ENCODE measurements at places on chromosomes 3 and 15. TPM values are rescaled to one million over a fixed set of nuclear protein-coding genes. Genes with fewer than 3 reads are reported as not detected.
A peak's percentile ranks its signal among the peaks of the same experiment; 100 is the strongest.

Gene MST1R
- total RNA-seq, result 1.3 TPM

Gene AADACL2
- total RNA-seq, result not detected

Gene SLC28A1
- not detected for total RNA-seq

Gene RTP2
- total RNA-seq, result not detected

Gene TIGIT
- total RNA-seq, result 0.18 TPM

Gene TLR9
- not detected for total RNA-seq

Gene ACAN
- 3.3 TPM for total RNA-seq

Gene DLL4
- total RNA-seq, result 0.09 TPM

Gene CPN2
- total RNA-seq, result not detected

Gene STAC
- total RNA-seq, result 2.1 TPM

Gene ONECUT1
- total RNA-seq, result not detected

Gene TP63
- total RNA-seq, result 0.18 TPM

Gene SHF
- 1.9 TPM for total RNA-seq

Gene ZBBX
- 0.16 TPM for total RNA-seq

Gene GABPB1
- 31.9 TPM for total RNA-seq

Gene TM4SF1
- 299 TPM for total RNA-seq

- DNase-seq, result no peak
These were observed 7.4 kb upstream of the ANPEP start for GRCh38 chr15:89822026-89822425.

- no peak for DNase-seq
These were observed 11.6 kb upstream of the SLC6A20 start for GRCh38 chr3:45807681-45808540.

DNA sequence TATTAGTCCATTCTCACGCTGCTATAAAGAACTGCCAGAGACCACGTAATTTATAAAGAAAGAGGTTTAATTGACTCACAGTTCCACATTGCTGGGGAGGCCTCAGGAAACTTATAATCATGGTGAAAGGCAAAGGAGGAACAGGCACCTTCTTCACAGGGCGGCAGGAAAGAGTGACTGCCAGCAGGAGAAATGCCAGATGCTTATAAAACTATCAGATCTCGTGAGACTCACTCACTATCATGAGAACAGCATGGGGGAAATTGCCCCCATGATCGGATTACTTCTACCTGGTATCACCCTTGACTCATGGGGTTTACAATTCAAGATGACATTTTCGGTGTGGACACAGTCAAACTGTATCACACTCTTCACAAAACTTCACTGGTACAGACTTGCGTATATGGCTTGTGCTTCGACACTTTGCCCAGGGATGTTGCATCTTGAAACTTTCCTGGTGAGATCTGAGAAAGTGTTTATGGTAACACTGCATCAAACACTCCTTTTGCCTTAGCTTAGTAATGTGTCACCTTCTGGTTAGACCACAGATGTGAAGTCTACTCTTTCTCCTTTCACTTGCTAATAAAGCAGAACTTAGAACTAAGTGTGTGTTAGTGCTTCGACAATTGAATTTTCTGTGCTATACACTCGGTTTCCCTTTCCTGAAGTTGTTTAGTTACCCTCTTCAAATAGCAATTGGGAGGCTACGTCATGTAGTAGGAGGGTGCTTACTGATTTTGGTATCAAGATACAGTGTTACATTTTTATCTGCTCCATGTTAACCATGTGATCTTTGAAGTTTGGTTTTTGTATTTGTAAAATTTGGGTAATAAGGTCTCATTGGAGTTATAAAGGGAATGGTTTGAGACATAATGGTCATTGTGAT is 185.7 kb downstream of the LPP start:
- DNase-seq, result no peak

- DNase-seq, result peak; percentile 77
These were observed 9.5 kb downstream of the CHSY1 start for GRCh38 chr15:101242160-101242998.

DNA sequence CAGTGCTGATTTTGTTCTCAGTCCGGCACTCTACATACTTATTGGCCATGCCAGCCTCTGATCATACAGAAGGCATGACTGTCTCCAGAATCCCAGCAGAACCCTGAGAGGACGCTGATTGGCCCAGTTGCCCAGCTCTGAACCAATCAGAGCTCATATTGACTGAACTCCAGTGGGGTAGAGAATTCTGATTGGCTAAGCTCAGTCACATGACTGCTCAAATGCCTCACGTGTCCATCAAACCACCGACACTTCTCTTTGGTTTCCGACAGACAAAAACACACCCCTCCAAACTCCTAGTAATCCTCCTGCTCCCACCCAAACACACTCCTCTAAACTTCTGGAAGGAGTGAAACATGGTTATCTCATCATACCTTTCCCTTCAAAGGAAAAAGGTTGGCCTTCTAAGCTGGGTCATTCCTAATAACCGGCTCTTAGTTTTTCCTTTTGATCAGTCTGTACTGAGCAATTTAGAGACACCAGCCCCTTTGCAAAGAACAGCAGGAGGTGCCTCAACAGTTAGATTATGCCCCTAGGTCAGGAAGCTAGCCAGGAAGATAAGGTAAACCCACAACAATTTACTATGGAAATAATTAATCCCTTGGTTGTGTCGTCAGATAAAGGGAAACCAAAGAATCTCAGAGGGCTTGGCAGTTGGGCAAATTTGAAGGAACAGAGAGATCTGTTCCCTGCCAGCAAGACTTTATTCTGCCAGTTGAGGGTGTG is 187.8 kb downstream of the TLE3 start:
- no peak for DNase-seq

DNA sequence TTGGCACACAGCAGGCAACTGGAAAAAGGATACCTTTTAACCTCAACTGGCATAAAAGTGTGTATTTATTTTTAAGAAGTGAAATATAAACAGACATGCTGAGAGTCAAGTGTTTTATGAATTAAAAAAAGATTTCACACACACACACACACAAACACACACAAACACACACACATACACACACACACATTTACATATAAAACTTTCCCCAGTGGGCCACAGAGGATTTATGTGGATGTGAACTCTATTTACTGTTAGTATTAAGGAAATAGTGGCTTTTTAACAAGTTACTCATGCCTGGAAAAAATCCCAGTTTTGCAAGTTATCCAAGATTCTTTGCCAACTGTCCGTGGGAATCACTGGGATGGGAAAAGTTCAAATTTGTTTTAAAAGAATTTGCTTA is 725.9 kb upstream of the NR2F2 start:
- peak; percentile 98 for DNase-seq

DNA sequence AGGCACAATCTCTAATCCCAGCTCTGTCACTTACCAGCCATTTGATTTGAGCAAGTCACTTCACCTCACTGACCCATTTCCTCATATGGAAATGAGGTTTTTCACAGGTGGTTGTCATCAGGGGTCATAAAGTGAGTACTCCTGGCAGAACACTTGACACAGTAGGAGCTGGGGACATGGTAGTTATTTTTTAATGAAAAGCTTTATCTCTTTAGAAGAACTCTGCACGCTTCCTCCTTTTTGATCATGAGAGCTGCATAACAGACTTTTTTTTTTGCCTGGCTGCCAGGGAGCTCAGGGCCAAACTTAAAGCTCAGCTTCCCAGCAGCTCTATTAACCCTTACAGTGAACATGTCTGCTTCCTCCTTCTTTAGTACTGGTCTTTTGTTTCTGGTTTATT is 8.4 kb downstream of the VWA5B2 start:
- DNase-seq, result no peak

- no peak for DNase-seq
These were observed 480.1 kb upstream of the ZNF385D start for GRCh38 chr3:22231061-22231460.

- DNase-seq, result peak; percentile 21
These were observed 3.0 kb downstream of the TMEM207 start for GRCh38 chr3:190446573-190447279.

GRCh38 chr3:149089395-149089794 is 3.1 kb upstream of the HLTF start:
- no peak for DNase-seq

DNA sequence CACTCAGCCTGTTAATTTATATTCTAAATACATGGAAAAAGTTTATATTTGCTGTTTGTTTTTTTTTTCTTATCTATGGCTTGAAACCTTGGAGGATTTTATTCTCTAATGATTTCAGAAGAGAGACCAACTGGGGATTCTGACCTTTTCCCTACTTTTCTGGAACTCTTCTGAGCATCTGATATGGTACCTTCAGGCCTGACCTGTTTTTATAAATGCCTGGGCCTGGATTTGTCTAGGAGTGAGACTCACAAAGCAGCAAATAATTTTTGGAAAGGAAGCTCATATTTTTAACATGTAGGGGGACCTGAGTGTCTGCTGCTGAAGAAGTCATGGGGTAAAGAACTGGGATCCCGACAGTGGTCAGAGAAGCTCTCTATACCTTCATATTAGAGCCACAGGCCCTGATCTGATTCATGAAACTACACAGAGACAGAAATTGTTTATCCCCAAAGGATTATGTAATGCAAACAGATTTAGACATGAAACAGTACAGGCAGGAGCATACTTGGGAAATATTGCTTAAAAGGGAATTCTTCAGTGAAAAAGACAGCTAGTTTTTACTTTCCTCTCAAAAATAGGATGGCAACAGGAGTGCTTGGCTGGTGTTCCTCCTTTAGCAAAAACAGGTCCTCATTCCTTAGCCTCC is 15.9 kb downstream of the PPM1L start:
- DNase-seq, result no peak

DNA sequence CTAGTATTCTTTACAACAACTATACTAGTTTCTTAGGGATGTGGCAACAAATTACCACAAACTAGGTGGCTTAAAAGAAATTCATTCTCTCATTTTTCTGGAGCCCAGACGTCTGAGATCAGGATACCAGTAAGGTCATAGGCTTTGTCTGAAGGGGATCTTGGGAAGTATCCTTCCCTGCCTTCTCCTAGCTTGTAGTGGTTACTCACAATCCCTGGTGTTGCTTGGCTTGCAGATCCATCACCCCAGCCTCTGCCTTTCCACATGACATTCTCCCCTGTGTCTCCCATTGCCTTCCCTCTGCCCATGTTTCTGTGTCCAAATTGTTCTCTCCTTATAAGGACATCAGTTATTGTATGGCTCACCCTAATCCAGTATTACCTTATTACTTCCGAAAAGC is 24.3 kb upstream of the CLDN1 start:
- no peak for DNase-seq

DNA sequence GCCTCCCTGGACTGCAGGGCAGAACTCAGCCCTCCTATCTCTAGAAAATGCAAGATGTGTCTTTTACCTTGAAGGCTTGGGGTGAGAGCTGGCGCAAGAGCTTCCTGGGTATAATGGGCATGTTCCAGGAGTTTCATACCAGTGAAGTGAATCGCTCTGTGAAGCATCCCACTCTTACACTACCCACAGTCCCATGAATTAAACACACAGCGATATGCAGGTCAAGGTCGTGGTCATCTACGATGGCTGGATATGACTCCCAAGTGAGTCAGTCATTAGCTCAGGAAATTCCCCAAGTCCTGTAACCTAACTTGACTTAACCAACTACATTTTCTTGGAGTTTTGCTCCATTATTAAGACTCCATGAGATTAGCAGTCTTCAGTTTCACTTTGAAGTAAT is 439.7 kb downstream of the NTRK3 start:
- DNase-seq, result peak; percentile 96

- DNase-seq, result no peak
These were observed 53.3 kb downstream of the SLC7A14 start for GRCh38 chr3:170532573-170532972.

GRCh38 chr3:45868213-45868612 is 18.1 kb upstream of the CCR9 start:
- DNase-seq, result no peak

- no peak for DNase-seq
These were observed 17.2 kb upstream of the GREM1 start for GRCh38 chr15:32700501-32701150.

DNA sequence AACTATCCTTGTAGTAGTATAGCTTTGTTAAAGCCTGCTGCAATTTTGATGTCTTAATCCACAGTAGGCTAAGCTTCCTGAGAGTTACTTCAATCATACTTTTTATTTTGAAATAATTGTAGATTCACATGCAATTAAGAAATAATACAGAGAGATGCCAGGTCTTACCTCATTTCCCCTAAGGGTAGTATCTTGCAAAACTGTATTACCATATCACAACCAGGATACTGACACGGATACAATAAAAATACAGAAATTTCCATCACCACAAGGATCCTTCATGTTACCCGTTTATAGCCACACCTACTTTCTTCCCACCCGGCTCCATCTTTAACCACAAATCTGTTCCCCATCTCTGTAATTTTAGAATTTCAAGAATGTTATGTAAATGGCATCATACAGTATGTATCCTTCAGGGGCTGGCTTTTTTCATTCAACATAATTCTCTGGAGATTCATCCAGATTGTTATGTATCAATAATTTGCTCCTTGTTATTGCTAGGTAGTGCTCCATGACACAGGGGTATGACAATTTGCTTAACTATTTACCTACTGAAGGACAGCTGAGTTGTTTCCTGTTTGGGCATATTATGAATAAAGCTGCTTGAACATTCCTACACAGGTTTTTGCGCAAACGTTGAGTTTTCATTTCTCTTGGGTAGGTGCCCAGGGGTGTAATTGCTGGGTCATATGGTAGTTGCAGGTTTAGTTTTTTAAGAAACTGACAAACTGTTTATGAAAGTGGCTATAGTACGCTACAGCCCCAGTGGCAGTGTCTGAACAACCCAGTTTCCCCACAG is 21.6 kb downstream of the BDH1 start:
- DNase-seq, result peak; percentile 28

- DNase-seq, result no peak
These were observed 942.0 kb downstream of the ROBO1 start for GRCh38 chr3:78825858-78826215.

- peak; percentile 18 for DNase-seq
These were observed 17.7 kb downstream of the TM4SF18 start for GRCh38 chr3:149315694-149316093.

- DNase-seq, result no peak
These were observed 11.4 kb upstream of the OCA2 start for GRCh38 chr15:28110481-28110881.

- no peak for DNase-seq
These were observed 86.3 kb downstream of the GMPS start for GRCh38 chr3:155956508-155957411.

- no peak for DNase-seq
These were observed 36.1 kb downstream of the GOLGA6A start for GRCh38 chr15:74046275-74046674.

All from fibroblast of the aortic adventitia (primary cell).